NCI-H69 (cell line): ENCODE measurements at places on chromosomes 3 and 15.

DNA sequence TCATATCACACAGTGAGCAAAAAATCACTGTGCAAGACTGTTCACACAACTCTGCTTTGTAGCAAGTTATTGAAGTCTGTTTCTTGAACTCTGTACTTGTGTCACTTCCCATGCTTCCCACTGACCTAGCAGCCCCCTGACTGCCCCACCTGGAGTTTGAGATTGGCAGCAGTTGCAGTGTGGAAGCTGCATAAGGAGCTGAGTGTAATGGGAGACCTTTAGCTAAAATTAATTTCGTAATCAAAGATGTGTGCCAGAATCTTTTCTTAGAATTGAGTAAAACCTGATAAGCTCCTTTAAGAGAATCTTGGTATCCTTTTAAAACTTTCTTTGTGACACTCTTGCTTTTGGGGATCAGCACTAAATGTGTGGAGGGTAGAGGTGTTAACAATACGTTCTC, 42.8 kb downstream of the NKIRAS1 start:
- no peak for DNase-seq

GRCh38 chr3:53836084-53836872, 9.9 kb downstream of the CHDH start:
- DNase-seq: no peak

DNA sequence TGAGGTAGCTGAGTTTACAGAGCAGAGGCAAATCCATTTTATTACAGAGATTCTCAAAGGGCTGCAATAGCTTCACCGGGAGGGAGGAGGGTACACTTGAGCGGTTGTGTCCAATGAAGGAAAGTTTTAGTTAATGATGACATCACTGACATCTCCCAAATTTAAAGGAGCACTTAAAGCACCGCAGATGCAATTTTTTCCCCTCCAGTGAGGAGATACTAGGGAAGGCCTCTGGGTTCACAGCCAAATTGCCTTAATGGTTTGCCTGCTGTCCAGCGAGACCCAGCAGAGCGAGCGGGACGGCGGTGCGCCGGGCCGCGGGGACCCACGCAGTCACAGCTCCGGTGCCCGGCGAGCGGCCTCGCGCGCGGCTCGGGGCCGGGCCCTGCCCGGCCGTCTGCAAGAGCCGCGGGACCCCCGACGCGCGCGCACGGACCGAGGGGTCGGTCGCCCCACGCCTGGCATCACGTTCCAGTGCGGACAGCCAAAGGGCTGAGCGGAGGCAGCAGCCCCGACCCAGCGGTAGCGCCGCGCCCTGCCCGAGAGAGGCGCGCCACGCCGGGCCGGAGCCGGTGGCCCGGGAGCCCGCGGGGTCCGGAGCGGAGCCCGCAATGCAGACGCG, 160.5 kb upstream of the CHRNA7 start:
- DNase-seq: peak; percentile 42

- DNase-seq: no peak
Measured at GRCh38 chr3:183008303-183008702, 28.0 kb upstream of the DCUN1D1 start.

DNA sequence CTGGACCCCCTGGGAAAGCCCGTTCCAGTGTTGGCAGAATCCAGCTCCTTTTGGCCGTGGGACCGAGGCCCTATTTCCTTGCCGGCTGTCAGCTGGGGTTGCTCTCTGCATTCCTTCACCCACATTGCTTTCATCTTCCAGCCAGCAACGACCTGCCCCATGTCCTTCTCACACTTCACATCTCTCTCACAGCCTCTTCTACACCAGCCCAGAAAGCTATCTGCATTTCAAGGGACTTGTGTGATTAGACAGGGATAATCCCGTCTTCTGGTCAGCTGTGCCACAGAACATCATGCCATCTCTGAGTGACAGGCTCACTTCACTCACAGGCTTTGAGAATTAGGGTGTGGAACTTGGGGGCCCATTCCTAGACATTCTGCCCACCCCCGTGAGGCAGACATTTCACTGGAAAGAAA, 16.4 kb downstream of the EFCC1 start:
- no peak for DNase-seq

GRCh38 chr3:45807133-45807532, 10.8 kb upstream of the SLC6A20 start:
- DNase-seq: peak; percentile 24

DNA sequence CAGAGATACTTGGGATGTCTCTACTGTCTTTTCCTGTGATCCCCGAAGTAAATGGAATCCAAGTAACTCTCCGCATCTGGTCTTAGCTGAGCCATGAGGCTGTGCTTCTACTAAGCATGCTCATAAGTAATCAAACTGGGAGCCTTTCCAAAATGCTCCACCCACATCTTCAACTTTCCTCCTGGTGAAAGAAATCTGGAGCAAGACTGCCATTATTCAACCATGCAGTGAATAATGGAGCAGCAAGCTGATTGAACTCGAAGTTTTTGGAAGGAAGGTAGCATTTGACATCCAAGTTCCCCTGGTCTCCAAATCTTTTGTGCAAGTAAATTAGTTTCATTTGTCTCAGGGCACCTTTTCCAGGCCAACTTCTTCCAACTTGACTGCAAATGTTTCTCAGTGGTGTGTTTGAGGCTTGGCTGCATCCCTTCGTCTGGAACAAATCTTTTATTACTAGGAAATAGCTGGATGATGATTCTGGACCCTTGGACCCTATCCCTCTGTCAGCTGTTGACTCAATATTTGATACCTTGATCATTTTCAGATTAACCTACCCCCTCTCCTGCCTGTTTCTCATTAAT, 19.4 kb downstream of the GXYLT2 start:
- DNase-seq: no peak

DNA sequence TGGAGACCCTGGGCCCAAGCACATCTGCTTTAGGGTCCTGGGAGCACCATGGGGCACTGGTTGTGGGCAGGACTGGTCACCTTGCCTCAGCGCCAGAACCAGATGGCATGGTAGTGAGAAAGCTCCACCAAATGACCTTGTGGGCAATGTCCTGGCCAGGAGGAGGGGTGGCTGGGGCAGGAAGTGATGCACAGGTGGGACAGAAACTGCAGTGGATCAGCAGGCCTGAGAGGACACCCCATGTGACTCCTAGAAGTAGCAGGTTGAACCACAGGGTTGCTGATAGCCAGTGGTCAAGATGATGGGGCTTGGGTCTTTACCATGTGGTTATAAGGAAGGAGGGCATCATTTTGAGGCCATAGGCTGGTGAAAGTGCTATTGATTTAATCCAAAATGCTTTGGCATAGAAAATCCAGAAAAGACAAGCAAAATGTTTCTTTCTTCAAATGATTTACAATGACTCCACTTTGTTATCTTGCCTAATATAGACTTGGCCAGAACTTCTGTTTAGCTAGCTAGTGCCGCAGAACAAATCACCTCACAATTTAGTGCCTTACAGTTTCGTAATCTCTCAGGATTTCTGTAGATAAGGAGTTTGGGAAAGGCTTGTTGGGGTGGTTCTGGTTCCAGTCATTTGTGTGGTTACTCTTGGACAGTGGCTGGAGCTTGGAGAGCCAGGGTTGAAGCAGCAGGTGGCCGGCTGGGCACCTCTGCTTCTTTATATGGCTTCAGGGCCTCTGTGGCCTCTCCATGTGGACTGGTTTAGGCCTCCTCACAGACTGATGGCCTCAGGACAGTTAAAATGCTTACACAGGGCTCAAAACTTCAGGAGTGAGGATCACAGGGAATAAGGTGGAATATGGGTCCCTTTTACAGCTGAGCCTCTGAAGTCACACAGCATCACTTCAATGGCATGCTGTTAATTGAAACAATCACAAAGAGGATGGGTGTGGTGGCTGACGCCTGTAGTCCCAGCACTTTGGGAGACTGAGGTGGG, 27.5 kb downstream of the TMEM158 start:
- DNase-seq: no peak

- no peak for DNase-seq
Measured at GRCh38 chr3:194097141-194097882, 38.6 kb upstream of the HES1 start.

DNA sequence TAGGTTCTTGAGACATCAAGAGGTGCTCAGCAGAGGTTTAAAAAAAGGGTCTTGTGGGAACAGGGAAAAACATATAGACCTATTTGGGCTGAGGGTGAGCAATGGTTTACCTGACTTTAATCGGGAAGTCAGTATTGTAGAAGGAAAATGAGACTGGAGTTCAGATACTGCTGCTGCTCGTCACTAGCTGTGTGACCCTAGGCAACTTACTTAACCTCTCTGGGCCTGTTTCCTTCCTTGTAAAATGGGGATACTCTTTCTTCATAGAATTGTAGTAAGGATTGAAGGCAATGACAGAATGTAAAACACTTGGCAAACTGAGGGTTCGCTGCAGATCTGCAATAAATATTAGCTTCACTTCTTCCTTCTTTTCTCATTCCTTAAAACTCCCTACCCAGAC, 327.5 kb upstream of the PROK2 start:
- no peak for DNase-seq

DNA sequence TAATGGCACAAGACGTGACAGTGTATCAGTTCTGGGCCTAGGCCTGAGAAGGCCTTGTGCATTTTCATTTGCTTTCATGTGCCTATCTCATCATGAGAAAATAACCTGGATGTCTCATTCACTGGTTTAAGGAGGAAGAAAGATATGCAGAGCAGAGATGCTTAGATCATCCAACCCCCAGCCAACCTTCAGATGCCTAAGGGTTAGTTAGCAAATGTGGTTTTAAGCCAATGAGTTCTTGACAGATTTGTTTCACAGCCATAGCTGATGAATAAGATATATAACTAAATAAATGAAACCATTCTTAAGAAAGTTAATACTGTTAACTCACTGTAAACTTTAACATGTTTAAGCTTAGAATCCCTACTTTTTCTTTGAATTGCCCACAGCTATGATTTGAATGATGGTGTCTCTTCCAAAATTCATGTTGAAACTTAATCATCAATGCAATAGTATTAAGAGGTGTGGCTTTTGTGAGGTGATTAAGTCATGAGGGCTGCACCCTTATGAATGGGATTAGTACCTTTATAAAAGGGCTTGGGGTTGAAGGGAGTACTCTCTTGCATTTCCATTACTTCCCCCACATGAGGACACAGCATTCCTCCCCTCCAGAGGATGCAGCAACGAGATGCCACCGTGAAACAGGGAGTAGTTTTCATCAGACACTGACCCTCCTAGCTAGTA, 324.6 kb upstream of the TBC1D5 start:
- DNase-seq: no peak

GRCh38 chr15:50017522-50017921, 101.5 kb downstream of the ATP8B4 start:
- no peak for DNase-seq

GRCh38 chr3:20326541-20326940, 140.5 kb upstream of the SGO1 start:
- DNase-seq: no peak

DNA sequence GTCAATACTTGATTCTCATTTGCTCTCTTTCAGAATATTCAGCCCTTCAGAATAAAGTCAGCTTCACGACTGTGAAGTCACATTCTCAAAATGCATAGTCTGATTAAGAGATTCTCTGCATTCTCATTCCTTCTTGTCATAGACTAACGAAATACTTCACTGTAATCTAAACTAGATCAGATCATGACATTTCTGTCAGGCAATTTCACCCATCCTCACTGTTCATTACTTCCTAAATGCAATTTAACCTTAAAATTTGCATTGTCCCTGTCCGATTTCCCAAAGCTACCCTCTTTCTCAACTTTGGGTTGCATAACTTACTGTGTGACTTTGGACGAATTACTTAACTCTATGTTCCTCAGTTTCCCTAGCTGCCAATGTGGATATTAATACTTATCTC, 6.2 kb downstream of the RPL22L1 start:
- no peak for DNase-seq

- DNase-seq: no peak
Measured at GRCh38 chr15:76987896-76988860, 6.7 kb upstream of the PSTPIP1 start.

DNA sequence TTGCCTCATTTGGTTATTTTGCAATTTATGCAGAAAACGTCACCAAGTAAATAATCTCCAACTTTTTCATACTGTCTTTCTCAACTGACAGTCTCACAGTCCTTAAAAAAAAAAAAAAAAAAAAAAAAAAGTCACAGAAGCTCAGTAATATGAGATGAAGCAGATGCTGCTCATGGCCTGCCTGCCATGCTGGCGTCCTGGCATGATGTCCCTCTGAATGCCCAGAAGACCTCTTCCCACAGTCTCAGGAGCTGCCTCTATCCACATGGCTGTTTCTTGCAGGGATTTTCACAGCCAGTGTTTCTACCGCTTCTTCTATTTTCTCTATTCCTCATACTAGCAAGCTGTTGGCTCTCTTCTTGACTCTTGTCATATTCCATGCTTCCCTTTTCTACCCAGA, 87.7 kb downstream of the TGFBR2 start:
- DNase-seq: no peak

DNA sequence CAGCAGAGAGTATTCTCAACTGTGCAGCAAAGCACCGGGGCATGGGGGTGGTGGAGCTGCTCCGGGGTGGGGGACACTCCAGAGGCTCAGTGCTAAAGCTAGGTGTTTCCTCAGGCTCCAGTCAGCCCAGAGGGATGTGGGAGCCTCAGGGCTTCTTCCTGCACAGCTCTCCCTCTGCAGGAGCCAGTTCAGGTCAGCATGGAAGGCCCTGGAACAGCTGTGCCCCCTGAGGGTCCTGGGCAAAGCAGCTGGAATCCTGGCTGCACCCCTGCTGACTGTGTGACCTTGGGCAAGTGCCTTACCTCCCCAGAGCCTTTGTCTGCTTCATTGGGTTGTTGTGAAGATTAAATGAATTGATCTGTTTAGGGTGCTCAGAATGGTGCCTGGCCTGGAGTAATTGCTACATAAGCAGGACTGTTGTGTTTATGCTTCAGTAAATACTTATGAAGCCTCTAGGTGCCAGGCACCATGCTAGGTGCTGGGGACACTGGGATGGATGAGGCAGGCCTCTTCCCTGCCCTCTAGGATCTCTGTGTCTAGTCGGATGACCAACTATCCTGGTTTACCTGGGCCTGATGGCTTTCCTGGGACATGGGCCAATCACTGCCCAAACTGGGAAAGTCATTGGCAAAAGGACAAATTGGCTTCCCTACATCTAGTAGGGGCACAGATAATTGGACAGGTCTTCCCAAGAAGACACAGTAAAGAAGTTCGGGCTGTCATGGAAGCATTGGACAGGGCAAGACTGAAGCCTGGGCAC, 64.2 kb upstream of the LCTL start:
- peak; percentile 76 for DNase-seq

GRCh38 chr3:55588146-55588765, 101.2 kb upstream of the WNT5A start:
- DNase-seq: no peak

GRCh38 chr3:52032702-52033408, 23.5 kb downstream of the DUSP7 start:
- DNase-seq: no peak

GRCh38 chr3:140129768-140130284, 194.8 kb downstream of the CLSTN2 start:
- no peak for DNase-seq

- no peak for DNase-seq
Measured at GRCh38 chr3:127408022-127408683, 120.3 kb upstream of the PRR20G start.

- no peak for DNase-seq
Measured at GRCh38 chr3:65914032-65914739, 124.5 kb downstream of the MAGI1 start.

GRCh38 chr3:51727500-51727899, 20.6 kb downstream of the GRM2 start:
- DNase-seq: no peak

- DNase-seq: no peak
Measured at GRCh38 chr3:144332868-144333267, 361.2 kb downstream of the DIPK2A start.
